CD4-positive, alpha-beta T cell treated with Interleukin-4 for 4 hours (primary cell): ENCODE measurements at places on chromosomes 5 and 9.

DNA sequence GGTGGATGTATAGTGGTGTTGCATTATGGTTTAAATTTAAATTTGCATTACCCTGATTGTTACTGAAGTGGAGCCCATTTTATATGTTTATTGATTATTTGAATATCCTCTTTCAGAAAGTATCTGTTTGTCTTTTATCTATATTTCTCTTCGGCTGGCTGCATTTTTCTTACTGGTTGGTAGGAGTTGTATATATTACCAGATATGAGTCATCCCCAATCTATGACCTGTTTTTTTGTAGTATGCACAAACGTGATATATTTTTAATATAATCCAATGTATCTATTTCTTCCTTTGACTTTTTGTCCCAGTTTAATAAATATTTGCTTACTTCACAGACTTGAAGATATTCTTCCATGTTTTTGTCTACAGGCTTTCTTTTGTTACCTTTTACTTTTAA, 29.3 kb upstream of the CAMK4 start:
- no peak for DNase-seq

DNA sequence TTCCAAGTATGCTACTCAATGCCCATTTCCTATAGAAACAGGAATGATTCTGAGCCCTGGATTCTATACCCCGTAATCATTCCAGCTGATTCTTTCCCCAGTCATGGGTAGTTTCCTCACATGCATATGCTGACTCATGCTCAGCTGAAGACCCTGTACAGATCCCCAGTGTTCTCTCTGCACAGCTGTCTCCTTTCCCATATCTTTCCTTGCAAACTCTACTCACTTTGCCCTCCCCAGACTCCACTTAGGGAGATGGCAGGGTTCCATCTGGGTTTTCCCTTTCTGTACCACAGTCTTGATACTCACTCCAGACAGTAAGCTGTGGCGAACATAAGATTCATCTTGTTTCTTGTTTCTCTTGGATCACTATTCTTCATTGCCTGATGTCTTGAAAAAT, 357.6 kb downstream of the RAB3C start:
- DNase-seq = no peak

GRCh38 chr9:88478246-88478645, 56.7 kb upstream of the NXNL2 start:
- DNase-seq = no peak

DNA sequence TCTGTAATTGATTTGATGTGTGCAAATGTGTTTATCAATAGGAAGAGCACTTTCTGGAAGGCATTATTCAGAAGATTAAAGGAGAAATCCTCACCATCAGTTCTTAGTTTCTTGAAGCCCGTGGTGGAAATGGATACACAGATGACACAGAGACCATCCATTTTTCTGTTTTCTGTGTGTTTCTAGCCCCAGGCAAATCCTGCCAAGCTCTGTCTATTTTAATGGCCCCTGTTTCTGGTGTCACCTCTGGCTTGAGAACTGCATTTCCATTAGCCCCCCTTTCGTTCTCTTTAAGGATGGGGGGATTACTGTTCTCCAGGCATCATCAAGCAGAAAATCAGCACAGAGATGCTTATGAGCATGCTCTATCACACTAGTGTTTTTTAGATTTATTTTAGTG, 37.3 kb downstream of the DAPK1 start:
- DNase-seq = no peak

GRCh38 chr9:95086564-95086955, 230.9 kb downstream of the FANCC start:
- no peak for DNase-seq

- no peak for DNase-seq
These were observed 19.2 kb downstream of the UBAP1 start for GRCh38 chr9:34197756-34198711.

- no peak for DNase-seq
These were observed 57.2 kb downstream of the ACO1 start for GRCh38 chr9:32441678-32442077.

DNA sequence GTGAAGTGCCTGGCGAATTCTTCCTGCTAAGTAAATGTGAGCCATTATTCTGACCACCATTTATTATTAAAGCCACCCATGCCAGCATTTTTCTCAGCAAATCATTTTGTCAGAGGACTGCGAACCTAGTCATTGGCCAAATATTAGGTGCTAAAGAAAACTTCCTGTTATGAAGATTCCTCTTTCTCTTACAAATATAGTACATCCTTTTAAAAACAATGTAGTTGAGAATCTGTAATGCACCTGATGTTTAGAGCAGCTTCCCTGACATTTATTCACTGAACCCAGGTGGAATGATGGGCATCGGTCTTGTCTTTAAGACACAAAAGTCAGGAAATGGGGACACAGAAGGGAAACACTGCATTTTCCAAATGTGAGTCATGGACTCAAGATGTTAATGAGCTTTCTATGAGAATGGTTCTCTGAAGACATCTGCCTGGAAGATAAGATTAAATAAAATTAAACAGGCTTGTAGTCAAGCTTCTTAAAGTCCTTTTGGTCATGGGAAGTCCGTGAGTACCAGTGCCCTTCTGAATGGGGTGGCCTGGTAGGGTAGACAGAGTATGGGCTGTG, 290.6 kb downstream of the FBXL7 start:
- no peak for DNase-seq

GRCh38 chr5:156379206-156379605, 52.2 kb downstream of the SGCD start:
- DNase-seq = no peak

- DNase-seq = no peak
These were observed 26.9 kb downstream of the INVS start for GRCh38 chr9:100125910-100126309.

- no peak for DNase-seq
These were observed 636.1 kb upstream of the KLF4 start for GRCh38 chr9:108125625-108126024.

DNA sequence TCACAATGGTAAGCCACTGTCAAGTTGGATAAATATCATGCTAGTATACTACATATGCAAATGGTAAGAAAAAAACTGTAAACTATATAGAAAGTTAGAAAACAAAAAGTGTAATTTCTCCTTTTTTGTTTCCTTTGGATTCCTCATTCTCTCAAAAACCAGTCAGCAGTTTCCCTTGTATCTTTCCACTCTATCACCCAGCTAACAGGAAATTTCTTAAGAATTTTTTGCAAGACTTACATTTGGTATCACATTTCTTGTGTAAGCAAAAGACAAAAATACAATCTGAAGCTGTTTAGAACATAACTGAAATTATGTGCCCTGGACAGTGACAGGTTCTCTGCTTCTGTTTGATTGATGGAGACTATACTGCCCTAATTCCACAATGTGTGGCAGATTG, 25.2 kb upstream of the MSH3 start:
- DNase-seq = no peak

GRCh38 chr5:150178262-150178661, 11.6 kb upstream of the SLC6A7 start:
- no peak for DNase-seq
